GM12892 (cell line): ENCODE measurements at places on chromosomes 2 and 18.

DNA sequence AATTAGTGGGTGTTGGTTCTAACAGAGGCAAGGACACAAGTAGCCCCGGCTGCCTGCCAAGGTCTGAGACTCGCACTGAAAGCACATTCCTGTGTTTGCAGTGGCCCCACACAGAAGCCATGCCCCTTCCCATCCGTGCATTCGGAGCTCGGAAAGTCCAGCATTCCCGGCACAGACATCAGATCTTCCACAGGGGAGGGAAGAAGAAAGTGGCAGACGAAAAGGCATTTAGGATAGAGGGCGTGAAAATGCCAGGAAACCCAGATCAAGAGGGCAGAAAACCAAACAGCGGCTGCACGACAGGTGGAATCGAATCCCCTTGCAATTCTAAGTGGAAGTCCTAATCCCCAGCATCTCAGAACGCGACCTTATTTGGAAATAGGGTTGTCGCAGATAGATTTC lies 105.5 kb upstream of the ASB18 start:
- DNase-seq = no peak

GRCh38 chr2:56682397-56682760 lies 498.6 kb downstream of the CCDC85A start:
- DNase-seq = no peak

GRCh38 chr18:11864471-11864870 lies 13.3 kb downstream of the CHMP1B start:
- no peak for DNase-seq

GRCh38 chr2:189933041-189933440 lies 129.5 kb downstream of the MSTN start:
- no peak for DNase-seq

GRCh38 chr2:237873897-237874551 lies 14.6 kb downstream of the RAMP1 start:
- no peak for DNase-seq

DNA sequence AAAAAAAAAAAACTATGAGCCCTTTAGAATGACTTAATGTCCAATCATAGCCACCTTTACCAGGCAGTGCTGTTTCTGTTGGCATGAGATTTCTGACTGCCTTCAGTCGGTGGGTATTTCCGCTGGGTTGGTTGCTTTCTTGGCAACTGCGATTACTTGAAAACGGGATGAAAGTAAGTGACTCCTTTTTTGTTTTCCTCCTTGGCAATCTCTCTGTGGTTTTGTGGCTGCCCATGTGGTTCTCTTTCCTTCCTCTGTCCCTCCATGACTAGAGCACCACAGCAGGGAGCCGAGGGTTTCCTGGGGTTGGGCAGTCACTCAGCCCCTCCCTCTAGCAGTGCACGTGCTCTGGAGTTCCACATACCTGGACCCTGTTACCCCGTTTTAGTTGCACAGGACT lies 112.1 kb downstream of the KLHL29 start:
- DNase-seq = no peak

GRCh38 chr18:5142859-5143258 lies 54.2 kb downstream of the AKAIN1 start:
- no peak for DNase-seq

DNA sequence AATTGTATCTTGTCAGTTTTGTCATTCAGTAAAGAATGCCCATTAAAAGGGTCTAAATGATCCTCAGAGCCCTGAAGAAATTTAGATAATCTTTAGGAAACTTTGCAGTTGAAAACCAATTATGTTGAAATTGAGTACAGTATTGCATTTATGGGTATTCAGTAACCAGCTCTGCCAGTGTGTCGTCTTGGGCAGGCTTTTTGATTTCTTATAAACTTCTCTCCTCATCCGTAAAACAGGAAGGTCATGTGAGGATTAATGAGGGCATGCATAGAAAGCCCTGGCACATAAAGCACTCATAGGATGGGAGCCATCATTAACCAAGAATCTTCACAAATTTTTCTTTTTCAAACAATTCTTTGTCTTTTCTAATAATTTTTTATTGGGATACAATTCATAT lies 14.8 kb downstream of the PNO1 start:
- no peak for DNase-seq

DNA sequence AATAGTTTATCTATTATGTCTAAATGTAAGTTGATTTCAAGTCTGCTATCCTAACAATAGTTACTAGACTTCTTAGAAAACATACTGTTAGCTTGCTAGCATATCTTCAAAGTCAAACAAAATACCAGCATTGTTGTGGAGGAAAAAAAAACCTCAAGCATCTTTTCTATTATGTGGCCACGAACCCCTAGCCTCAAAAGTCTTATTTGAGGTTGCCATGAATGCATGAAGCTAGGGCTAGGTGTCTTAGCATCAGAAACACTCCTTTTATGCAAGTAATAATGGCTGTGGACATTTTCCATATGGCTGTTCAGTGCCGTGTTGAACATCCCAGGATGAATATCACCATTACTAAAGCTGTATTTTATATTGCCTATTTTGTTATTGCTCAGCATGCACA lies 86.6 kb upstream of the OTX1 start:
- no peak for DNase-seq

- DNase-seq = no peak
Observed at GRCh38 chr2:8571792-8572499, 109.9 kb upstream of the ID2 start.

DNA sequence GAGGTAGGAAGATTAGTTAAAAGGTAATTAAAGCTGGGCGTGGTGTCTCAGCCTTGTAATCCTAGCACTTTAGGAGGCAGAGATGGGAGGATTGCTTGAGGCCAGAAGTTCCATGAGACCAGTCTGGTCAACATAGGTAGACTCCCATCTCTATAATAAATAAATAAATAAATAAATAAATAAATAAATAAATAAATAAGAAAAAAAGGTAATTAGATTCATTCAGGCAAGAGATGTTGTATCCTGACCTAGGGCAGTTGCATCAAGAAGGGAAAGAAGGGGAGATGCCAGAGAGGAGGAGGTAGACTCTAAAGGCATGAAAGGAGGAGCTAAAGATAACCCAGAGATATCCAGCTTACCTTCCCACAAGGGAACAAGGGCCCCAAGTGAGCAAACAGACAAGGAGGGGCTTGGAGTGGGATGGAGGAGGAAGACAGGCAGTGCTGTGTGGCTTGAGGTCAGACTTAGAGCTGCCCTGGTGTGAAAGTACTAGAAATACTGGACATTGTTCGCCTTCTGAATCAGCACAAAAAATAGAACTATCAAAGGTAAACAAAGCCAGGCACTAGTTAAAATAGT lies 7.4 kb upstream of the RAB1A start:
- no peak for DNase-seq

DNA sequence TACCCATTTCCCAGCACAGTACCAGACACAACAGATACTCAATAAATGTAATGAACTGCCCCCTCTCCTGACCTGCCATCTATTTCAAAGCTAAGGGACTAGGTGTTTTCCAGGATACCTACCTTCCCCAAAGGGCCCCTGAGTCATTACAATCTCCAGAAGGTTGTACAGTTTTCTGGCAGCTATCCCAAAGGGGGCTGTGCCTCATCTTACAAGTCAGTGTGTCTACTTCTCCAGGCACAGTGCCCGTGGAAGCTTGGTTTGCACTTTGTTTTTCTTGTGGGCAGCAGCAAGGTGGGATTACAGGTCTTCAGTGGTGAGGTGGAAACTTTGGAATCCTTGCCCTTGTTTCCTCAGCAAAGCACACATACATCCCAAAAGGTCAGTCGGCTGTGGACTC lies 62.8 kb upstream of the CYP26B1 start:
- no peak for DNase-seq

DNA sequence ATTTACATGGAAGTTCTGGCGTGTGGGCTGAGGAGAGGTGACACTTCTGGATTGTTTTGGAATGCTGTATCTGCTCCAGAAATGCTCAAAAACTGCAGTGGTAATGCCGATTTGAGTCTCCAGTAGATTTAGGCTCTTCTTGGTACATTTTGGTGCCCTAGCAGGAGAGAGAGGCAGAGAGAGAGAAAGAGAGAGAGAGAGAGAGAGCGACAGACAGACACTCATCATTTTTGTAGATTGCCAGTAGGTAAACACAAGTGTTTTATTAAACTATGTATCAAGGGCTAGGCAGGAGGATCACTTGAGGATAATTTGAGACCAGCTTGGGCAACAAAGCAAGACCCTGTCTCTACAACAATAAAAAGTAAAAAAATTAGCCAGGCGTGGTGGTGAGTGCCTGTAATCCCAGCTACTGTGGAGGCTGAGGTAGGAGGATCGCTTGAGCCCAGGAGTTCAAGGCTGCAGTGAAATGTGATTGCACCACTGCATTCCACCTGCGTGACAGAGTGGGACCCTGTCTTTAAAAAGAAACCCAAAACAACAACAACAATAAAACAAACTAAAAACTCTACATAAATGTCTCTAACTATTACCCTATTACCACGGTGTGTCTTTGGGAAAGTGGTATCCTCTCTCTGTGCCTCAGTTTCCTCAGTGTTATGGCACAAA lies 60.2 kb downstream of the GATA6 start:
- DNase-seq = no peak

GRCh38 chr18:44744161-44745121 lies 63.8 kb downstream of the SETBP1 start:
- no peak for DNase-seq

DNA sequence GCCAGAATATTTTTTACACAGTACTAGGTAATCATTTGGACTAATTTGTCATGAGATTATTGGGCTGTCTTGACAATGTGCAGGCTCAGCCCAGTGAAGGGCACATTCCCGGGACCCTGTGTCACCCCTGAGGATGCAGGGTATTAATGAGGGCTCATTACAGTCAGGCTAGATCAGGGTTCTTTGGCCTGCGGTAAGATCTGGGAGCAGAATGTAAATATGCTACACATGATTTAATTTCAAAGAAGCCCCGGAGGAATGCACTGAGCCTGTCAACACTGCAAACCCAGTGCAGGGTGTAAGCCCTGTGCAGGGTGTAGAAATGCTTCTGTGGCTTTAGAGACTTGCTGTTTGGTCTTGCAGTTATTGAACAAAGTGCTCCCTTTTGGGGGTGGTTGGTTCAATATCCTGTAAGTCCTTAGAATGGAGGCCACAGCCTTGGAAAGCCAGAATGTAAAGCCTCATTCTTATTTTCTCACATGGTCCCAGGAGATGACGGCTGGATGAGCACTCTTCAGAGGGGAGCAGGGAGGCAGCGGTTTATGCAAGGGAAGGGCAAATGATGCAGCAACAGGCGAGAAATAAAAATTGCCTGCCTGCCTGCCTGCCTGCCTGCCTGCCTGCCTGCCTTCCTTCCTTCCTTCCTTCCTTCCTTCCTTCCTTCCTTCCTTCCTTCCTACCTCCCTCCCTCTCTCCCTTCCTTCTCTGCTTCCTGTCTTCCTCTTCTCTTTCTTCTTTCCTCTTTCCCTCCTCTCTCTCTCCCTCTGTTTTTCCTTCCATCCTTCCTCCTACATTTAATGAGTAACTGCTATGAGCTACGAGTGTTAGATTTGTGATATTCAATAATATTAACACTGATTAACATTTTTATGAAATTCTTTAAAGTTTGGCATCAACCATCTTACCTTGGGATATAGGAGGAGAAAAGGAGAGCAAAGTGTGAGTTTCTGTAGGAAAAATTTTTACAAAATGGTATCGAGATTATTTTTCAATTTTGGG lies 148.8 kb downstream of the VAPA start:
- DNase-seq = no peak

GRCh38 chr2:239257511-239257937 lies 143.3 kb downstream of the HDAC4 start:
- no peak for DNase-seq
